ENCODE measurements at places on chromosomes 2 and 18.

GRCh38 chr2:208172125-208172524, 8.7 kb upstream of the CRYGA start:
- peak; percentile 31 for DNase-seq

GRCh38 chr18:36536426-36536825, 238.9 kb downstream of the FHOD3 start:
- peak; percentile 4 for DNase-seq

DNA sequence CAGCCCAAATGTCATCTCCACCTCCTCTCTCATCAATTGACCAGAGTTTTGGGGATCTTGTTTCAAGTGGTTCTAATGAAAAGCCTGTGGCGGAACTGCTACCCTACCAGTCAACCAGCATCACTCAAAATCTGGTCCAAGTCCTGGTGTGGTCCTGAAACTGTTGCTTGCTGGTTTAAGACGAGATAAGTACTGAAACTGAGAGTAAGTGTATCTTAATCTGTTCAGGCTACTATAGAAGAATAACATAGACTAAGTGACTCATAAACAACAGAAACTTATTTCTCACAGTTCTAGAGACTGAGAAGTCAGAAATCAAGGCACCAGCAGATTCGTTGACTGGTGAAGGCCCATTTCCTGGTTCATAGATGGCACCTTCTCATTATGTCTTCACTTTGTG, 879 bp upstream of the GALNT5 start:
- DNase-seq = no peak

GRCh38 chr2:10346929-10347561, 44.3 kb downstream of the HPCAL1 start:
- DNase-seq = no peak

DNA sequence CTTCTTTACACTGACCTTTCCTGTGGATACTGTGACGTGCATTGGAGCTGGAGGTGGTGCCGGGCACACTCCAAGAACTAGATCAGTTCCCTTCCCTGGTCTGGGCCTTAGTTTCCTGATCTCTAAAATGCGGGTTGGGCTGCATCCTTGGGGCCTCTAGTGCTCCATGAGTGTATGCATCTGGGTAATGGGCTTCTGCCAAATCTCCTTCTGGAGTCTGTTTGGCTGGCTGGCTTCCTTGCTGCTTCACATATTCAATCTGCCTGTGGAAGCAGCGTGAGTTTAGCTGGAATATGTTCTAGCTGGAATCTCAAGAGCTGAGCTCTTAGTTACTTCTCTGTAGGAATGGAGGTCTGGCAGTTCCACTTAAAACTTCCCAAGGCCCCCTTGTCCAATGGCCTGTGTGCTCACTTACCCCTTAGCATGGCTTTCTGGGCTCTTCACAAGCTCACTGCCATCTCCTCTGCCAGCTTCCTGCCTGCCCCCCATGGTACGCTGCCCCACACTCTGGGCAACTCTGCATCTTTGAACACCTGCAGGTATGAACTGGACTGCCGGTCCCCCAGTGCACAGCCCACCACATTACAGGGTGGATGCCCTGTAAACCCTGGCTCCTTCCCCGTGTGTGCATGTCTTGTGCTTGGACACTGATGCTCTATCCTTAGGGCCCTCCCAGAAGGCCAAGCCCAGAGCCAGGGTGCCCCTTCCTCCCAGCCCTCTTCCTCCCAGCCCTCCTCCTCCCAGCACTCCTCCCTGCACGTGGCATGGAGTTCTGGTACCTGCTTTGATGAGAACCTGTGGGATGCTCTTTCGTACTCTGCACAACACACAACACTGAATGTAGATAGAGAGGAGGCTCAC, 103.6 kb upstream of the SMAD2 start:
- DNase-seq = no peak

- no peak for DNase-seq
Observed at GRCh38 chr2:40352041-40352702, 99.7 kb downstream of the SLC8A1 start.

- DNase-seq = peak; percentile 49
Observed at GRCh38 chr18:73947180-73947921, 200.3 kb downstream of the FBXO15 start.

DNA sequence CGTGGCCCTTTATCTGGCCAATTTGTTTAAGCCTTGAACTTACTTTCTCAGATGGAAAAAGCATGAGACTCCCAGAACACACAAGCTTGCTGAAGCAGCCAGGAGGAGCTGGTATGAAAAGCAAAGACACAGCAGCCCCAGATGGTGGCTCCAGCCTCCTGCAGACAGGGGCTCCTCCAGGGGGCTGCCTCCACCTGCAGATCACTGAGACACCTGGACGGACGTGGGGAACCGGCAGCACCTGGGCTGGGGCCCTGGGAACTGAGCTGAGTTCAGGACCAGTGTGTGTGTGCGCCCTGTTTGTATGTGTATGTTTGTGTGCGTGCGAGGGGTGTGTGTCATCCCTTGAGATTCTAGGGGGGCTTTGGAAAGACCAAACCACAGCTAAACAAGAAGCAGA, 8.6 kb downstream of the CYS1 start:
- no peak for DNase-seq

GRCh38 chr2:43328133-43328532, 101.7 kb upstream of the ZFP36L2 start:
- no peak for DNase-seq

DNA sequence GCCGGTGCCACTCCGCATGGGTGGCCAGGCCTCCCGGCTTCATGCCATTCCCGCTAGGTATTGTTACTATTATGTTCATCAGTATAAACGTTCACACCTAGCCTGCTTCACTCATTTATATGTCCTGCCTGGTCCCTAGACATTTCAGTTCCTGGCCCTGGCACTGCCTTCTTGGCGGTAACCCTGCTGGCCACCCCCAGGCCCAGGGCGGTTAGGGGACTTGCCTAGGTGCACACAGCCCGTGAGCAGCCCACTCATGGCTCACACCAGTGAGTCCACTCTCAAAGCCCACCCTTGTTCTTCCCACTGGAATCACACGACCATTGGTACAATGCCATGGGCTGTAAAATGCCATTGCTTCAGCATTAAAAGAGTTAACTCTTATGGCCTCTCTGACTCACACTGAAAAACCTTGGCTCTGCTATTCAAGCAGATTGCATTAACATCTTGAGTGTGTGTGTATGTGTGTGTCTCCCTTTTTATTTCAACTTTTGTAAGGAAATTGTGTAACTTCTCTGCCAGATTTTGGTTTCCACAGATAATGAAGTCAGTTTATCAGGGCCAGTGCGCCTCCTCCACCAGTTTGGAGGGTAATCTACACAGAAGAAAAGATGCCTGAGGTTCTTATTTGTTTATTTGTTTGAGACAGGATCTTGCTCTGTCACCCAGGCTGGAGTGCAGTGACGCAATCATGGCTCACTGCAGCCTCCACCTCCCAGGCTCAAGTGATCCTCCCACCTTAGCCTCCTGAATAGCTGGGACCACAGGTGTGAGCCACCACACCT, 74.2 kb downstream of the RAB31 start:
- DNase-seq = no peak

DNA sequence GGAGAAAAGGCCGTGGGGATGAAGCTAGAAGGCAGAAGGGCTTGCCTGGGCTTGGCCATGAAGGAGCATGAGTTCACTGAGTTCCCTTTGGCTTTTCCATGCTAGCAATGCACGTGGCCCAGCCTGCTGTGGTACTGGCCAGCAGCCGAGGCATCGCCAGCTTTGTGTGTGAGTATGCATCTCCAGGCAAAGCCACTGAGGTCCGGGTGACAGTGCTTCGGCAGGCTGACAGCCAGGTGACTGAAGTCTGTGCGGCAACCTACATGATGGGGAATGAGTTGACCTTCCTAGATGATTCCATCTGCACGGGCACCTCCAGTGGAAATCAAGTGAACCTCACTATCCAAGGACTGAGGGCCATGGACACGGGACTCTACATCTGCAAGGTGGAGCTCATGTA, 2.9 kb downstream of the CTLA4 start:
- no peak for DNase-seq

- DNase-seq = no peak
Observed at GRCh38 chr18:59395226-59396175, 36.4 kb upstream of the LMAN1 start.

DNA sequence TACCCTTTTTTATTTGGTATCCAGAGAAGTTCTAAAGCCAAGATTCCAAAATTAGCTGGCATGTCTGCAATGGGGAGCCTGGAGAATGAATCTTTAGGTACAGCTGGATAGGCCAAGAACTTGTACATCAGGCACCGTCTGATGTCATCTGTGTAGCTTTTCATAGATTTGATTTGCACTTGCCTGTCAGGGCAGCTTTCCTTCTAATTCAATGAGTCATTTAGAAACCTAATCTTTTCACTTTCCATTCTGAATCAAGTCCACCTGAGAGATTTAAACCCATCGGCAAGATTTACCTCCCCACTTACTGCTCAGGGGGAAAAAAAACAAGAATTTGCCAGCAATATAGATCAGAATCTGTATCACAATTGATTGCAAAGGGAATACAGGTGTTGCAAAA, 60.9 kb upstream of the ACAA2 start:
- DNase-seq = no peak

DNA sequence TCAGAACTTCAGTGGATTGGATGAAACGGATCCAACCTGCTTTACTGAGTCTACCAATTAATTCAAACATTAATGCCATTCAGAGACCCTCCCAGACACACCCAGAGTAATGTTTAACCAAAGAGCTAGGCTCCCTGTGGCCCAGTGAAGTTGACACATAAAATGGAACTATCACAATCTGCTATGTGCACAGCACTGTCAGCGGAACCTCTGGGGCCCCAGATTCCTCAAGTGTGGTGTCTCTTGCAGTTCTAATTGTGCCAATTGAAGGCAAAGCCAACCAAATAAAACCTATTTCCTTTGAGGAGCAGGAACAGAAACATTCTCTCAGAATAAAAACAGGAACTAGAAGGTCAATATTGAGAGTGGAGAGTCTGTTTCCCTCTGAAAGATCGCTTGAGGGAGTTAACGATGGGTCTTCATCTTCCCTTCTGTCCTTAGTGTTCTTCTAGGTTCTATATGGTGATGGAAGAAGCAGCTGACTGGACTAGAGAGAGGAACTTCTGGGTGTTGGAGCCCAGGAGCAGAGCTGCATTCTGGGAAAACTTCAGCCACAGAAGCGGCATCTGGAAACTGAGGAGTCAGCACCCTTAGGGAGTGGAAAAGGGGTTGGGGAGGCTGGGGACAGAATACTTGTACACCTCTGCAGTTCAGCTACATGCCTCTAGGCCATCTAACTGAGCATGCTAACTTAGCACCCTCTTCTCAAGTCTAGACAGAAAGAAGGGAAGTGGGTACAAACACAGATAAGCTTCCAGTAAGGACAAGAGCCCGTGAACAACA, 174.4 kb upstream of the FBXO11 start:
- DNase-seq = peak; percentile 55

All from Ammon's horn (tissue), 1 donor.